ENCODE measurements at places on chromosomes 4 and X. TPM values are rescaled to one million over a fixed set of nuclear protein-coding genes. Genes with fewer than 3 reads are reported as not detected.

The GDI1 gene
- total RNA-seq, result 58.3 TPM

GRCh38 chr4:1359144-1359501, 12.1 kb downstream of the UVSSA start:
- DNase-seq, result no peak

The FAM133A gene
- not detected for total RNA-seq

DNA sequence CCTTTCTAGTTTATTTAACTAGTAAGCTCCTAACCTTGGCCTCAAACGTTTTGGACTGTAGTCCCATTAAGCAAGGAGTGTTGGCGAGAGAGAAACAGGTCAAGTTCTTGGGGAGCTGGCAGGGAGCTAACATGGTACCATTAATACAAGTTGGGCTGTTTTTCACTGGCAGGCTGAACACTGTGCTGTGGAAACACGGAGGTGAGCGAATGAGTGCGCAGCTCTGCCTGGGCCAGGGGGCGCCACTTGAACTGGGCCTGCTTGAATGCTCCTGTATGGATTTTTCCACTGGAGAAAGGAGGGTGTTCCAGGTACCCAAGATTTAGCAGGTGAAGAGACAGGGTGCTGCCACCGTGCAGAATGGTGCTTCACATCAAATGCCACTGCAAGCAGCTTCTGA, 7.4 kb upstream of the SMS start:
- DNase-seq, result no peak

DNA sequence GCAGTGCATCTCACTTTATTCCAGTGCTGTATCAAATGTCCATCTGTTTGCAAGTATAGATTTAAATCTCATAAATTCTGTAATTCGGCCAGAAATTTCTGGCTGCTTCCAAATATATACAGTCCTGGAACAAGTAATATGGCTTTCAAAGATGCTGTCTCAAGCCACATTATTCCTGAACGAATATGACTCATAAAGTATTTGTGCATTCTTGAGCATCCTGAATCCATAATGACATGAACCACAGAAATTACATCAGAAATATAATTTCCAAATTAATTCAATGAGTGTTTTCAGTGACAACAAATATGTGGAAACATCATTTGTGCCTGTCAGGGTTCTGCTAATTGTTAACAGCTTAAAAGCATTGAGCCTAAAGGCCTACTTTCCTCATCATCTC, 140.9 kb upstream of the HPGD start:
- no peak for DNase-seq

DNA sequence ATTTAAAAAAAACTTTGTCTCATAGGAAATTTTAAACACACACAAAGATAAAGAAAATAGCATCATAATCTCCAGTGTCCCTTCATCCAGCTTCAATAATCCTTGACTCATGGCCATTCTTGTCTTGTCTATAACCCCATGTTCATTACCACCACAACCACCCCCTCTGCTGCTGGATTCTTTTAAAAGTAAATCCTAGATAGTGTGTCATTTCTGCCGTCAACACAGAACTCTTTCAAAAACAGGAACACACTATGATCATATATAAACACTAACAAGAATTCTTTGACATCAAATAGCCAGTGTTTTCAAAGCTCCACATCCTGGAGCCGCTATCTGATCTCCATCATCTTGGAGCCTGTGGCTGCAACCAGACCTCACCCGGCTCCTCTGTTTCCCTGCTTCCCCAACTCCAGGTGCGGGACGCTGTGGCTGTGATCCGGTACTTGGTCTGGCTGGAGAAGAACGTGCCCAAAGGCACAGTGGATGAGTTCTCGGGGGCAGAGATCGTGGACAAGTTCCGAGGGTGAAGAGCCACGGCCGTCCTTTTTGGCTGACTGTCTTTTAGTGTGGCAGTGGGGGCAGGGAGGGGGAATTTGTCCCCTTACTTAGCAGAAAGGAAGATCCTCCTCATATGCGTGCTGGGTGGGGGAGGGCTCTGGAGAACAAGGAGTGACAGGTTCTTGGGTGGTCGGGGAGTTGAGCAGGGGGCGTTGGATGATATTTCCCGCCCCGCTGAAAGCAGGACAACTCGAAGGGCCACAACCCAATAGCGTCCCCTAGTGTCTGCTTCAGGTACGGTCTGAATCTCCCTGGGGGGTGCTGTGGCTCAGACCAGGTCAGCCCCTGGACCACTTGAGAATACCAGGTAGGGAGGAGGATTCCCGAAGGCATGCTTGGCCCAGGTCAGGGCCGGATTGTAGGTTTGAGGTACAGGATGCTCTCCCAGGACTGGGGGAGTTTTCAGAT, 15.6 kb downstream of the XPNPEP2 start:
- no peak for DNase-seq

The BEX1 gene
- 1.1 TPM for total RNA-seq

The NOX1 gene
- not detected for total RNA-seq

The PCDH10 gene
- 0.37 TPM for total RNA-seq

DNA sequence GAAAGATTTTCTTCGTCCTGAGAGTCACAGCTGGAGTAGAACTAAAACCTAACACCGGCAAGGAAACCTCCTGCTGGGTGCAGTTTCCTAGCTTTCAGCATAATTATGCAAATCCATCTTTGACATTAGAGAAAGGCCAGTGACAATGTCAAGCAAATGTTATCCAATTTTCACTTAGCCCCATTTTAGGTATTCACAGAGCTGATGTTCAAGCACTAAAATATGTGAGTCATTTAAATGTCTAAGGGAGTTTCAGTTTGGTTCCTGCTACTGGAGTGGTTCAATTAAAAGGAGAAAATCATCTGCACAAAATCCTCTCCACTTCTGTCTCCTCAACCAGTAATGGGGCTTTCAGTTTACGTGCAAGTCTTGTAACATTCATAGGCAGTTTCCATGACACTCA, 37.1 kb upstream of the AMOT start:
- DNase-seq, result no peak

DNA sequence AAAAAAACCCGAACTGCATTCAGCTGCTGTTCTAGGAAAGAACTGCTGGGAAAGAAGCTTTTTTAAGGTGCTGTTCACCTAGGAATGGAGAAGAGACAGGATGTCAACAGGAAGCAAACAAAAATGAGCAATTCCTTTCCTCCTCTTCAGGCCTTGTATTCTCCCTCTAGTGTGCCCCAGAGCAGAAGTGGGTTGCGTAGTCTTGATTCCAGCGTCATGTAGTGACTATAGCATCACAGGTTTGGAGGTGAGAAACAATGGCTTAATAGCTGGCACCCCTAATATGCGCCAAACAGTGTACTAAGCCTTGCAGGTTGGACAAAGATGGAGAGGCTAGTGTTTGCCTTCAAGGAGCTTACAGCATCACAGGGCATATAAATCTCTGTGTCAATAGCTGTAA, 146.3 kb upstream of the LCORL start:
- no peak for DNase-seq

- no peak for DNase-seq
Measured at GRCh38 chr4:111754003-111754402, 391.3 kb upstream of the FAM241A start.

GRCh38 chr4:154854362-154854761, 73.3 kb downstream of the RBM46 start:
- DNase-seq, result no peak

The RPS6KA3 gene
- 43.2 TPM for total RNA-seq

GRCh38 chr4:4663028-4663427, 121.2 kb upstream of the STX18 start:
- no peak for DNase-seq

DNA sequence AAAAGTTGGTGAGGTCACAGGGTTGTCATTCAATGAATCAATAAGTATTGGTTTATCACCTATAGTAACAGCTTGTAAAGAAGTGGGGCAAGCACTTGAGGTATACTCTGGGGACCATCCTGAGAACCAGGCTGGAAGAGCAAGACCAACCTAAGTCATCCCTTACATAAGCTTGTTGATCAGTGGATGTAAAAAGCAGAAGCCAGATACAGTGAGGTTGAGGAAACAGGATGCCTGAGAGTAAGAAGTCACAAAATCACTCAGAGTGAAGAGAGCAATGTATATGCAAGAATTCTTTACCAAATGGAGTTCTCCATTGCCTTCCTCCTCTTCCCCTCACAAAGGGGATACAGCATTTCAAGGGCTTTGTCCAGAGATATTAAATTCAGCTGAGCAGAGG, 76.3 kb upstream of the PACRGL start:
- no peak for DNase-seq

The SLC9A6 gene
- total RNA-seq, result 17.7 TPM

DNA sequence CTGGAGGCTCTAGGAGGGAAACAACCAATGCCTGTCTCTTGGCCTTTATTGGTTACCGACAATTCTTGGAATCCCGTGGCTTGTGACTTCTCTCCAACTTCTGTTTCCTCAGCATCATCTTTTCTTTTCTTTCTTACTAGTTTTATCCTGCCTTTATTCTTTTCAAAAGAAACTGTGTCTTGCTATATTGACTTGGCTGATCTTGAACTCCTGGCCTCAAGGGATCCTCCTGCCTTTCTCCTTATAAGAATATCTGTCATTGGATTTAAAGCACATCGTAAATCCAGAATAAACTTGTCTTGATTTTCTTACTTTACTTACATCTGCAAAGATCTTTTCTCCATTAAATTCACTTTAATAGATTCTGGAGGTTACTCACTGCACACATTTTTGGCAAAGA, 49.9 kb upstream of the UGT2B10 start:
- no peak for DNase-seq

- no peak for DNase-seq
Measured at GRCh38 chrX:75781611-75782010, 3.4 kb downstream of the MAGEE2 start.

DNA sequence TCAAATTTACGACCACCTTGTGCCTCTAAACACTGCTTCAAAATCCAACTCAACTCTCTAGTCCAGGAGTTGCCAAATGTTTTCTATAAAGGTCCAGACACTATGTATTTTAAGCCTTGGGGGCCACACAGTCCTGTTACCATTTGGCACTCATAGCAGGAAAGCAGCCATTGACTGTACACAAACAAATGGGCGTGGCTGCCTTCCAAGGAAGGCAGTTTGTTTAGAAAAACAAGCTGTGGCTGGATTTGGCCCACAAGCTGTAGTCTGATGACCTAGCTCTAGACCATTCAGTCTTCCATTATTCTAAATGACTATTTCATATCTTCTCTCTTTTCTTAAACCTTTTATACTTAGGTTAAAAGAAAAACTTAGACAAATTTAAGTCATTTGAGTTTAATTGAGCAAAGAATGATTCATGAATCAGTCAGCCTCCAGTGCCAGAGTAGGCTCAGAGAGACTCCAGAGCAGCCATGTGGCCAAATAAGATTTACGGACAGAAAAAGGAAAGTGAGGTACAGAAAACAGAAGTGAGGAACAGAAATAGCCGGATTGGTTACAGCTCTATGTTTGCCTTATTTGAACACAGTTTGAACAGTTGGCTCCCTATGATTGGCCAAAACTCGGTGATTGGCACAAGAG, 825.8 kb upstream of the LCORL start:
- DNase-seq, result no peak

GRCh38 chr4:186765673-186766546, 42.3 kb upstream of the FAT1 start:
- no peak for DNase-seq

The STAP1 gene
- not detected for total RNA-seq

- no peak for DNase-seq
Measured at GRCh38 chr4:169068423-169068822, 58.4 kb upstream of the CBR4 start.

- no peak for DNase-seq
Measured at GRCh38 chr4:151831526-151831925, 70.7 kb upstream of the GATB start.

DNA sequence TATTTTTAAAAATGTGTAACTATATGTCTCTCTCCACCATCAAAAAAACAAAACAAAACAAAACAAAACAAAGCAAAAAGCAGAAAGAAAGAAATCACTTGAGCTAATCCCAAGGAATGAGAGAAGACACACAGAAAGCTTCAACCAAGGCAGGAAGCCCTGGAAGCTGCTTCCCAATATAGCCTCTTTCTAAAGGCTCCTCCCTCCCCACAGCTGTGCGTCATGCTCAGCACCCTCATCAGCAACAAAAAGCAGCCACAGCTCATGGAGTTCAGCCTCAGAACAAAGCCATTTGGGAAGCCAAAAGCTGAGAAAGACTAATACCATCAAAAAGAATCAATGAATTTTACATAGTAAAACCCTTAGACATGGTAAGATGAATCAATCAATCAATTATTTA, 501.6 kb upstream of the SMIM31 start:
- no peak for DNase-seq

The TXK gene
- total RNA-seq, result 1.2 TPM

DNA sequence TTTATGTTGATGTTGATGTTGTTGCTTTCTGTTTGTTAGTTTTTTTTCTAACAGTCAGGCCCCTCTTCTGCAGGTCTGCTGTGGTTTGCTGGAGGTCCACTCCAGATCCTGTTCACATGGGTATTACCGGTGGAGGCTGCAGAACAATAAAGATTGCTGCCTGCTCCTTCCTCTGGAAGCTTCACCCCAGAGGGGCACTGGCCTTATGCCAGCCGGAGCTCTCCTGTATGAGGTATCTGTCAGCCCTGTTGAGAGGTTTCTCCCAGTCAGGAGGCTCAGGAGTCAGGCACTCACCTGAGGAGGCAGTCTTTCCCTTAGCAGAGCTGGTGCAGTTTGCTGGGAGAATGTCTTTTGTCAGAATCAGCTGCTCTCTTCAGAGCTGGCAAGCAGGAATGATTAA, 34.7 kb downstream of the CDX4 start:
- DNase-seq, result no peak

DNA sequence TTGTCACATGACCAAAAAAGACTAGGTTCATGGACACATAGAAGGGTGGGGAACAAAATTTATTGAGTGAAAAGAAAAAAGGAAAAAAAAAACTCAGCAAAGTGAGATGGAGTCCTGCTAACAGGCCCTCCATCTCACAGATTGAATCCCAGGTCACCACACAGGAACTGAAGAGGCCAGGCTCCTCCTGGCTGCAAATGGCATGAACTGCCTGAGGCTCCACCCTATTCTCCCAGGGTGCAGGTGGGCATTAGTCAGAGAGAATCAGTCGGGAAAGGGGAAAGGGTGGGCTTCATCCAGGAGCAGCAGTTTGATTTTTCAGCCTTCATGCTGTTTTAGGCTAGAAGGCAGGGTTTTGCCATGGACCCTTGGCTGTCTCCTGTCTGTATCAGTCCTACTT, 128.5 kb upstream of the GRID2 start:
- DNase-seq, result no peak

GRCh38 chr4:3663791-3664190, 102.4 kb upstream of the ADRA2C start:
- no peak for DNase-seq

DNA sequence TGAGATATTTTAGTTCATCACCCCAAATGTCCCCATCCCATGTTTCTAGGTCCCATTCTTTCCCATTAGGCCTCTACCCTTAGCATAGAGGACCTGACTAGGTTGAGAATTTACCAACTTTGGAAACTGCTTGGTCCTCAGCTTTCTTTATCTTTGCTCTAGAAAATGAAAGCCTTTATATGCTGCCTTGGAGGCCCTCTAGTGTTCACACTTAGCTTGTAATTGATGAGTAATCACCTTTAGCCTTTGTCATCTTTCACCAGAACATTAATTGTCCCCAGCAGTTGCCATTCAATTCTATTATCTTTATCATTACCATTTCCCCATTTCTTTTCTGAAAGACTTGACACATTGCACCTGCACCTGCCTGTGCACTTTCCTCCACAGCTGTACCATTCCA, 589.2 kb upstream of the NR3C2 start:
- DNase-seq, result no peak

Measured in lower leg skin (tissue), 4 donors.